ENCODE measurements at places on chromosomes 16 and 17.
A peak's percentile ranks its signal among the peaks of the same experiment; 100 is the strongest.

GRCh38 chr17:50841949-50842354, 6.6 kb downstream of the WFIKKN2 start:
- peak; percentile 43 for DNase-seq

DNA sequence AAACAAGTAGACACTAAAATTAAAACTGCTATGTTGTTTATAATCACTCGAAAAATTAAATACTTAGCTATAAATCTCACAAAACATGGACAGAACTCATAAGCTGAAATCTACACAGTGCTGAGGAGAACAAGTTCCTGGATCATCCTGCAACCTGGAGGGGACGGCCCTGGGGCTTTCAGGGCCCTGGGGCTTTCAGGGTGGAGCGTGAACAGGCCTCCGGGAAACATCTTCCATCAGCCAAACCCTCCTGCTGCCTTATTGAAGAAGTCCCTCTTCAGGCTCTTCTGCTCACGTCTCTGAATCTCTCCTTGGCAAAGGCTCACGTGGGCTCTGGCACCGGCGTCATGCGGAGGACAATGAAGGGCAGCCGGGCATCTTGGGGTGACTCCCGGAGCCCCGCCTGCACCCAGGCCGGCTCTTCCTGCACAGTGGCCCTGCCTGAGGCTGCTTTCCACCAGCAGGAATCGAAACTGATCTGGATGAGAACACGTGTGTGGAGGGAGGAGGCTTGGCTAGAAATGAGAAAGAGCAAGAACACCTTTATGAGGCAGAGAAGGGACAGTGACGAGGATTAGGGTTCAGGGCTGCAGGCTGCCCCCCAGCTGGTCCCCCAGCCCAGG, 127.3 kb downstream of the CDRT15L2 start:
- DNase-seq, result no peak

GRCh38 chr17:83203073-83203471, 123.7 kb downstream of the METRNL start:
- peak; percentile 79 for DNase-seq

DNA sequence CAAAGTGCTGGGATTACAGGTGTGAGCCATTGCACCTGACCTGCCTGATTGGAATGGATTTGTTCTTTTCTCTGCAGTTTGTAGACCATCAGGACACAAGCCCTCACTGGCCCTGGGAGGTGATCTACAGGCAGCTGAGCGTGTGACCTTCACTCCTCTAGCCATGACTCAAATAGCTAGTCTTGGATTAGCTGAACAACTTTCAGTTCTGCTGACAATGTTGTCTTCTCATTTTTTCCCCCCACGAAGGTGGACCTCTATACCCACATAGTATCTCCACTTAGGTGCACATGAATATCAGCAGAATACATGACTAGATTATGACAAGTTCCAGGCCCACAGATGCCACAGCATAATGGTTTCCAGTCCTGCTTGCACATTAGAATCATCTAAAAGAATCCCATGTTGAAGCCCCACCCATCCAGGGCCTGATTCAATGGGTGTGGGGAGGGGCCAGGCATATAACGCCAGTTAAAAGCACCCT, 36.8 kb downstream of the HS3ST3B1 start:
- DNase-seq, result no peak

DNA sequence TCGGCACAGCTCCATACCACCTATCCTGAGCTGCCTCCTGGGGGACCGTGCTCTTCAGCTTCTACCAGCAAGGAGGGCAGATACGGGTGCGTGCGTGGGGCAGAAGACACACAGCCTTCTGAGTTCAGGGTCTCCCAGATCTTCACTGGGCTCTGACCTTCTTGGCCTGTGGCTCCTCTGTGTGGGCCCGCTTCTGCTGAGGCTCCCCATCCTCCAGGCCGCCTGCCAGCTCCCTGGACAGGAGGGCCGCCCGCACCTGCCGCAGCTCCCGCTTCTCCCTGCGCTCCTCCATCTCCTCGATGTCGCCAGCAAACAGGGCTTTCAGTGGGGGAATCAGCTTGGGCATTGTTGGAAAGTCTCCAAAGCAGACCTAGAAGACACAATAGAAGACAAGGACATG, 25.2 kb downstream of the ELAC2 start:
- no peak for DNase-seq

GRCh38 chr17:35185849-35186248, 8.3 kb downstream of the SLC35G3 start:
- DNase-seq, result no peak
